Naive thymus-derived CD8-positive, alpha-beta T cell (primary cell): ENCODE measurements at places on chromosomes 3 and 15. TPM values are rescaled to one million over a fixed set of nuclear protein-coding genes. Genes with fewer than 3 reads are reported as not detected.

DNA sequence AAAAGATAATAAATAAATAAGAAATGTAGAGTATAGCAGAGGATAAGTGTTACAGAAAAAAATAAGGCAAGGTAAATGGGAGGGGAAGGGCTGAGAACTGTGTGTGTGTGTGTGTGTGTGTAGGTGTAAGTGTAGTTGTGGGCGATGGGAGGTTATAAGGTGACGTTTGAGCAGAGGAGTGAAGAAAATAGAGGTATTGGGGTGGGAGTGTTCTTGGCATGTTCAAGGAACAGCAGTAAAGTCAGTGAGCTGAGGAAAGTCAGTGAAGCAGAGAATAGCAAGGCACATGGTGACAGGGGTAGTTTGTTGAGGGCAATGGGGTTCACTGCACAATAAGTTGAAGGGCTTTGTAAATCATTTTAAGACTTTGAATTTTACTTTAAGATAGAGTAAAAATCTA lies 30.9 kb upstream of the ZNF148 start:
- H3K27ac ChIP-seq = no peak overlapping the region
- H3K27me3 ChIP-seq = peaks cover 11% of the 10 kb centered on the region
- DNase-seq = no peak
- H3K36me3 ChIP-seq = peaks cover 3% of the 10 kb centered on the region
- no peaks in the 10 kb centered on the region for H3K4me1 ChIP-seq

GRCh38 chr3:184349563-184350470 lies 11.6 kb downstream of the CLCN2 start:
- no peaks in the 10 kb centered on the region for H3K36me3 ChIP-seq
- DNase-seq = no peak
- no peak overlapping the region for H3K4me3 ChIP-seq
- H3K27ac ChIP-seq = no peak overlapping the region
- H3K4me1 ChIP-seq = no peaks in the 10 kb centered on the region
- no peaks in the 10 kb centered on the region for H3K27me3 ChIP-seq

- no peaks in the 10 kb centered on the region for H3K4me1 ChIP-seq
- H3K4me3 ChIP-seq = no peak overlapping the region
- DNase-seq = no peak
- no peak overlapping the region for H3K27ac ChIP-seq
Measured at GRCh38 chr3:79598594-79598993, 169.2 kb downstream of the ROBO1 start.

GRCh38 chr3:4664412-4664811 lies 171.3 kb downstream of the ITPR1 start:
- DNase-seq = no peak
- H3K4me1 ChIP-seq = no peaks in the 10 kb centered on the region
- H3K27me3 ChIP-seq = no peaks in the 10 kb centered on the region
- no peak overlapping the region for H3K4me3 ChIP-seq

GRCh38 chr15:31077941-31078340 lies 23.6 kb downstream of the TRPM1 start:
- peaks cover 14% of the 10 kb centered on the region for H3K27me3 ChIP-seq
- H3K4me3 ChIP-seq = no peak overlapping the region
- peaks cover 21% of the 10 kb centered on the region for H3K4me1 ChIP-seq
- no peak overlapping the region for H3K27ac ChIP-seq
- DNase-seq = no peak

GRCh38 chr3:23175341-23176083 lies 27.6 kb upstream of the UBE2E2 start:
- H3K27me3 ChIP-seq = peaks cover 3% of the 10 kb centered on the region
- H3K4me1 ChIP-seq = no peaks in the 10 kb centered on the region
- DNase-seq = no peak
- no peaks in the 10 kb centered on the region for H3K36me3 ChIP-seq

DNA sequence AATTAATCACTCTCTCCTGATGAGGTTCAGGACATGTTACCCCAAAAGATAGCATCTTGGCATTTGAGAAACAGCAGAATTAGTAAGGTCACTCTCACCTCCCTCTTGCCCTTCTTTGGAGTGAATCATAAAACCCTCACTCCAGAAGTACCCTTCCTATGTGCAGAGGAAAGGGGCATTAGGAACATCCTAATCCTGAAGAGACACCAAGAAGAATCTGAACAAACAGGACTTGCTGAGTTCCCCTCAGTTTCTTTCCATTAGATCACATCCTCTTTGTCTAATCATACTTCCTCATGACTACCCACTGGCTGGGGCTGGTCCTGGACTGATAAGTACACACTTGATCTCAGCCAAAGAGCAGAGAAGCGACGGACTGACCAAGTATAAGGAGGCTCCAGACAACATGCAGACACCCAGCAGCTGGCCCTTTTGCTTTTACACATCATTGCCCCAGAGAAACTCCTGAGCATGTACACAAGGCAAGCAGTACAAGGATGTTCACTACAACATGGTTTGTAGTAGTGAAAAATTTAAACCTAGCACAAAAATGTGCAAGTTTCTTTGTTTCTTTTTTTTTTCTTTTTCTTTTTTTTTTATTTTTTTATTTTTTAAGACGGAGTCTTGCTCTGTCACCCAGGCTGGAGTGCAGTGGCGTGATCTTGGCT lies 15.0 kb upstream of the TM6SF1 start:
- H3K27ac ChIP-seq = no peak overlapping the region
- peaks cover 10% of the 10 kb centered on the region for H3K27me3 ChIP-seq

DNA sequence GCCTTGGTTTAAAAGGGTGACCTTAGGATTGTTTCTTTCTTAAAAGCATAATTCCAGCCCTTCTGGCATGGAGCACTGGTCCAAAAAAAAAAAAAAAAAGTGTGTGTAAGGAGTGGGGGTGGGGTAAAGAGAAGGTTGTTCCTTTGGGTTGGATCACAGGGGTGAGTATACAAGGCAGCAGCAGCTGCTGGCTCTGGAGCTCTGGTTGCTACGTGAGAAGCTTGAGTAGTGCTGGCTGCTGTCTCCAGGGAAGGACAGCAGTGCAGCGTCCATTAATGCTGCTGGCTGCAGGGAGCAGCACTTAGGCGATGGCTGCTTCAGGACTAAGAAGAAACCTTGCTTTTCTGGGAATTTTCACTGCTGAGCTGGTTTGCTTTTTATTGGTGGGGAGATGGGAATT lies 2.3 kb downstream of the SETD5 start:
- H3K4me3 ChIP-seq = peak overlapping the region; percentile 95
- peaks cover 75% of the 10 kb centered on the region for H3K4me1 ChIP-seq
- peak overlapping the region; percentile 30 for H3K27ac ChIP-seq
- no peaks in the 10 kb centered on the region for H3K36me3 ChIP-seq

DNA sequence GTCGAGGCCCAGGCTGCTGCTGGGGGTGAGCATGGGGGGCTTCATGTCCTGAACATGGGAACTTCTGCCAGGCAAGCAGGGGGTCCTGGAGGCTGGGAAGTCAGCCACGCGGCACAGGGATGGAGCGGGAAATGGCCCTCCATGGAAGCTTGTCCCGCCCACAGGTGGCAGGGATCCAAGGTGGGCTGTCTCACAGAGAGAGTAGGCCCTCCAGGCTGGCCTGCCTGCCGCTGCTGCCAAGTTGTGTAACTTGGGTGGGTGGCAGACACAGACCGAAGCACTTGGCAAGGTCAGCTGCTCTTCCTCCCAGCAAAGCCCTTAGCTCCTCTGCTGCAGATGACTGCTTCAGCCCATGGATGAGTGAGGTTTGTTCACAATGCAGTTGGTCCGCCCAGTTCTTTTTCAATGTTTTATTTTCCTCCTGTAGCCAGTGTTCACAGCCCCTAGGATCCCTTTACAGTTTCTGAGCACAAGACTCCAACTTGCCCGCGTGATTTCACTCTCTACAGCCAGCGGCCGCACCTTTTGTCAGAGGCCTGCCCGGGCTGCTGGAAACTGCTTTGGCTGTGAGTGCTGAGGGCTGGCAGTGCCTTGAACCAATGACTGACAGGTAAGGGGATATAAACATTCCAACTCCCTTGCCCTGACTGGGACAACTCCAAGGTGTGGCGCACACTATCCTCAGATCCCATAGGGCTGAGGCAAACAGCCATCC lies 26.7 kb downstream of the HCN4 start:
- no peak for DNase-seq
- H3K4me3 ChIP-seq = no peak overlapping the region

DNA sequence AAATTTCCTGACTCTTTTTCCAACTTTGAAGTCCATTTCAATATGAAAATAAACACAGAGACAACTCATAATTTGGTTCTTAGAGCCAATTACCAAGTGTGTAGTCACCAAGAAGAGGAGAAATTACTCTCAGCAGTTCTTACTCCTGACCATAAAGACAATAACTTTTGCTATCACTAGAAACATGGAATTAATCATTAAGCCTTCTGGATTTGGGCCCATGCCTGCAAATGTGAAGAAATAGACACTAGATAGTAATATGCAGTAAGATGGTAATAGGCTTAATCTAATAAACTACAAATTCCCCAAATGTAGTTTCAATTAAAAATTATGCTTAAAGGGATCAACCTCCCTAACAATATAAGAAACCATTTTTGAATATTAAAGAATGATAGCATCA lies 185.1 kb upstream of the AGTR1 start:
- no peak overlapping the region for H3K27ac ChIP-seq
- H3K27me3 ChIP-seq = no peaks in the 10 kb centered on the region
- H3K4me1 ChIP-seq = no peaks in the 10 kb centered on the region
- DNase-seq = no peak

DNA sequence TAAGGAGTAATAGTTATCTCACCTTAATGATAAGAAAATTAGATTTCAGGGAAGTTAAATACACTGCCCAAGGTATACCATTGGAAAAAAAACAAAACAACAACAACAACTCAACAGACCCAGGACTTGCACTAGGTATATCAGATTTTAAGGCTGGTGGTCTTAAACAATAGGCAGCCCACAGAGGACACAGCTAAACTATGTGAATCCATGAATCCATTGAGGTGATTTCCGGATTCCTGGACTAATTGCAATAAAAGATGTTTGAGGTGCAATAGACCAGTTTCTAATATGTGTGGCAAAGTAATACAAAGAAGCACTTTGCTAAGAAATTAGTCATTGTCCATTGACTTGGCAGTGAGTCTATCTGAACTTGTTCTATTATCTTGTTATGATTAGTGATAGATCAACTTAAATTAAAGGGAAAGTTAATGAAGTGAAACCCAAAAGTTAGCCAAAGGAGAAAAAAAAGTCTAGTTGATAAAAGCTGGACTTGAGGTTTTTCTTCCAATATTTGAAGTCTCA lies 60.9 kb upstream of the MAGI1 start:
- H3K27me3 ChIP-seq = no peaks in the 10 kb centered on the region
- H3K27ac ChIP-seq = no peak overlapping the region
- H3K4me1 ChIP-seq = no peaks in the 10 kb centered on the region
- no peaks in the 10 kb centered on the region for H3K36me3 ChIP-seq
- H3K4me3 ChIP-seq = no peak overlapping the region
- no peak for DNase-seq

DNA sequence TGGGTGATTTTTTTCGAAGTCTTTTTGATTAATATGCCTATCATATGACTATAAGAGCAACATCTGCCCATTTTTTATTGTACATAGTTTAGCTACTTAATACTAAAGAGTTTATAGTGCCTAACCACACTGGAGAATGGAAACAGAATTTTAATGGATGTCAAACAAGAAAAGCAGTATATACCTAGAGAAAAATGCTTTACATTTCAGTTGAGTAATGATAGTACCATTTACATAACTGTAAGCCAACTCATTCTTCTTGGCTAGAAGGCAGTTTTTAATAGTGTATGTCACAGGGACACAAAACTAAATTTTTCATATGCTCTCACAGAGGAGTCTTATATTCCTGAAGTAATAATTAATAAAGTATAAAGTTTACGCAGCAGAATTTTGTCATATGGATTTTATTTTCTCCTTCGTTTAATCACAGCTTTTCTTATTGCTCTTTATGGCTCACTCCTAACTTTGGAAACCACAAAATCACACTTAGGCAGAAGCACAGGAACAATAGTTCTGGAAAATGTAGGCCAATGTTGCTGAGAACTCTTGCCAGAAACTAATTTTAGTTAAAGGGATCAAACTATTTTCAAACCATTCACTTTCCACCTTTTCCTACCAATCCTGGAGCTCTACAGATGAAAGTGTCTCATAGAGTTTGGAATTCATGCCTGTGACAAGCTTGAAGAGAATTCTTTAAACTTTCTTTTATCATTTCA lies 243.6 kb downstream of the ZIC1 start:
- H3K36me3 ChIP-seq = no peaks in the 10 kb centered on the region
- no peak overlapping the region for H3K27ac ChIP-seq
- H3K27me3 ChIP-seq = no peaks in the 10 kb centered on the region

The NUP210 gene
- polyA plus RNA-seq = 82.7 TPM

The ZNF660 gene
- polyA plus RNA-seq = 0.28 TPM

The CADPS gene
- polyA plus RNA-seq = not detected

The SMCO1 gene
- polyA plus RNA-seq = not detected

The TLR9 gene
- polyA plus RNA-seq = not detected

The CTXN2 gene
- polyA plus RNA-seq = not detected

The GATM gene
- 0.48 TPM for polyA plus RNA-seq

The ELP6 gene
- polyA plus RNA-seq = 29.9 TPM

The FGF7 gene
- 0.02 TPM for polyA plus RNA-seq
